ENCODE measurements at places on chromosomes 2 and 18.

DNA sequence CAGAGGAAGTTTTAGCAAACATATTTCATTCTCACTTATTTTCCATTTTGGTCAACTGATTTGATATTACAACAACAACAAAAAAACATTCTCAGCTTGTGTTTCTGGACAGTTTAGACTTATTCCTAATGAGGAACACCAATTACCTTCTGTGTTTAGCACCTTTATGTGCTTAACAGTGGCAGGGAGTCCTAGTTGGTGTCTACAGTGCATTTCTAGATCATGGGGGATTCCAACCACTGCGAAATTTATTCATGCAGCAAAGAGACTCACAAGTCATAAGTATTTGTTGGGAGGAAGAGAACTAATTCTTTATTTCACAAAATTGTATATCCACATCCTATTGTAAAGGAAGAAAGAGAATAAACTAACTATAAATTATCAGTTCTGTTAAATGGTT is 4.2 kb downstream of the ARHGAP28 start:
- no peak for DNase-seq

DNA sequence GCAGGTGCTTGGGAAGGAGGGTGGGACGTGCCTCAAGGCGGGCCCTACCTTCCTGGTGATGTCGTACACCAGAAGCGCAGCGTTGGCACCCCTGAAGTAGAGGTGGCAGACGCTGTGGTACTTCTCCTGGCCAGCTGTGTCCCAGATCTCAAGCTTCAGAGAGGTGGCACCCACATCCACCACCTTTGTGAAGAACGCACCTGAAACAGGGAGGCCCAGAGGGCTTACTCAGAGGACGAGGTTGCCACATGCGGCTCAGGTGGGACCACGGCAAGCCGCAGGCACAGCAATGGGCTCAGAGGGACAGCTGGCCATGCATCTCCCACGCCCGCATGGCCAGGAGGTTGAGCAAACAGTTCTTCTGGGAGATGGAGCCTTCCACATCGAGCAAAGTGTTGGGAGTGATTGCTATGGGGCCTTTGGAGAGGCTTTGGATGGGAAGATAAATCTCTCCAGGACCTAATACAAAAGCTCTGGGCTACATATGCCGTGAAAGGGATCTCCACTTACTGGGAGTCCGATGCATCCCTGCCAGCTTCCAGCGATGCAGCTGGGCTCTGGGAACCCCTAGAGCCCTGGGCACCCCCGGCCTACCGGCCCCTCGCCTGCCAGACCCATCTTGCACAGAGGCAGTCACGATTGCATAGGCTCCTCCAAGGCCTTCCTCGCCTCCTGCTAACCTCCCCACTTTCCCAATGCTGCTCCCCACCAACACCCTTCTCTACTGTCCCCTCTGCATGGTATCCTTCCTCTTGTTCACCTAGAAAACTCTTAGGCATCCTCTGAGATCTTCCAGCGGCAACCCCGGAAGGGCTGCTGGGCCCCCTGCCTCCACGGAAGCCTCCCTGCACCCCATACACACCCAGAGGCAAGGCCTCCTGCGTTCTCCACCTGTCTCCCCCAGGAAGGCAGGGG is 11.8 kb downstream of the PRLH start:
- DNase-seq: no peak

DNA sequence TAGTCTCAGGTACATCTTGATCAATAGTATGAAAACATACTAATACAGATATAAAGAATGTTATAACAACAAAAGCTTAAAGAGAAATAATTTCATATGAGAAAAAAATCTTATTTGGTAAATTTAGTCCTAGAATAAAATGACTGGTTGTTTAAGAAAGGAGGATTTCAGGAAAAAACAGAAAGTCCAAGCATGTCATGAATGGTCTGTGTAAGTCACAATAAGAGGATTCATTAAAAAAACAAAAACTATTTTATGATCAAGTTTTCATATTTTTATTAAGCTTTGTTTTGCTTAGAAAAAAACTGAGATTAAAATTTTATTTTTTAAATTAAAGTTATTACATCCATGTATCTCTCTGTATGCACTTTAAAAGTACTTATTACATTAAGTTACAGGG is 353.9 kb upstream of the SPHKAP start:
- DNase-seq: no peak

- DNase-seq: no peak
Measured at GRCh38 chr2:40101131-40101575, 322.1 kb upstream of the THUMPD2 start.

DNA sequence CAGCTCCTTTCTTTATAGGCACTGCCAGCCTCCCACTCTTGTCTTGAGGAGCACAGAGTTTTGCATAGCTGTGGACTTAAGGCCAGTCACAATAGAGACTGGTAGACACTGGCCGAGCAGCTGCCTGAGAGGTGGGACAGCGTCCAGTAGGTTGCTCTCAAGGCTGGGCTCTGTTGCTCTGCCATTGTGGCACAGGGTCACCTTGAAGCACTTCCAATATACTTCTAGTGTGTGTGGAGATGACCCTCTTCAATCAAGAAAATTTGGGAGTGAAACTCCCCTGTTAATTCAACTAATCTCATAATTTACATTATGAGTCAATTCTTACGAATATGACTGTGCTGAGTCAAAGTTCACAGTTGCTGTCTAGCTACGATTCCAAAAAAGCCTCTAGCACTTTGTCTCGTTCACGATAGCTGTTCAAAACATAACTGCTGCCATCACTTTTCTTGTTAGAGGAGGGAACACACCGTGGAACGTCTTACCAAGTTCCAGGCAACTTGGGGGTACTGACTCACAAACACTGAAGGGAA is 636.2 kb downstream of the EPHA4 start:
- no peak for DNase-seq

DNA sequence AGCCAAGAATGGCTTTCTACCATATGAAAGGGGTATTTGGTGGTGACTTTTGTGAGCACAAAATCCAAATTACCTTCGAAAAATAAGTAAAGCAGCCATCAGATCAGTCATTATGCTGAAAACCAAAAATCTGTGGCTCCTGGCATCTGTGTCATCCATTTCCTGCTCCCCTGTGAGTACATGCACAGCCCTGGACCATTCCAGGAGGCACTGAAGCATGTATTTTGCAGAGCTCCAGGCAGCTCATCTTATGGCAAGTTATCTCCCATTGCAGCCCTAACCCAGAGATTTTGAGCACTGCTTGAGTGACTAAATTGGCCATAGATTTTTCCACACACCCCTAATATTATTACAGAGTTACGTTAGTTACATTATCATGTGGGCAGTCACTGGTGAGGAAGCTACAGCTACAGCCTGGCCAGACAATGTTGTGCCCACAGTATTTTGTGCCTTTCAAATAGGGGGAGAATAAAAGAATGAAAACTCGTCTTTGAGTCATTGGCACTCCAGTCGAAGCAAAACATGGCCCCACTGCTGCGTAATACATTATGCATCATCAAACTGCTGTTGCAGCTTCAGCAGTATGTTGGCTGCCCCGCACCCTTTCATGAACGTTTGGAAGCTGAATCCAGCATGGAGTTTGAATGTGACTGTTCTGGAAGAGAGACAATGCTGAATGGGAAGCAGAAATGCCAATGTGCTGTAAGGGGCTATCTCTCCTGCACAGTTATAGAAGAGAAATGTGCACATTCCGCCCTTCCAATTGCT is 702.2 kb downstream of the RNF144A start:
- DNase-seq: peak; percentile 60

DNA sequence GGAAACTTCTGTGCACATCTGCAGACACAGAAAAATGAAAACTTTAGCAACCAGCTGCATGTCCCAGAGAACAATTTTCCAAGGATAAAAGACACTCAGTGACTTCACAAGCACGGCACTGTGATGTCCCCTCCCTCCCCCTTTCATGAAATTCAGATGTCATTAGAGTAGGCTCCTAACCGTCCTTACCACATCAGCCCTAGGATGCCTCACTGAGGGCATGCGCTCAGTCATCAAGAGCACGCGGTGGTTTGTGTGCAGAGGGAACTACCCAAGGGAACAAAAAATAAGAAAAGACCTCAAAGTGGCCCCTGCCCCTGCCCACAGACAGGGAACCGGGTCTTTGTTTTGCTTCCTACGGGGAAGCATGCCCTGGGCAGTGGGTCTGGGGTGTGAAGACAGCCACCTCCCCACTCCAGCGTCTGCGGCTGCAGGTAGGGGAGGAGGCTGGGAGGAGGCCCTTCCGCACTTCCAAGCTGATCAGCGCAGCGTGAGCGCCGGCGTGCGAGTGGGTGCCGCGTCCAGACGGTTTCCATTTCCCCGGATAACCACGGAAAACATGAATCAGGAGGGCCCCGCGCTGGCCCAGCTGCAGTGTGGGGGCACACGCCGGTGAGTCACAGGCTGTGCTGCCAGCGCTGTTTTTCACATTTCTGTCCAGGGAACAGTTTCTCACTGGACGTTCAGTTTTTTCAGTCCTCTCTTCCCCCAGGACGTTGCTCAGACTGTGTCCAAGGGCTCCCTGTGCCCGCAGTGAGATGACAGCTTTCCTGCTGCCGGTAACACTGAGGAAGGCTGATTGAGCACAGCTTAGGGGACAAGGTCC is 70.6 kb downstream of the COPS8 start:
- DNase-seq: peak; percentile 87

Data from esophagus muscularis mucosa (tissue), 4 donors.